HL-60 (cell line): ENCODE measurements at places on chromosomes 7 and 10.

DNA sequence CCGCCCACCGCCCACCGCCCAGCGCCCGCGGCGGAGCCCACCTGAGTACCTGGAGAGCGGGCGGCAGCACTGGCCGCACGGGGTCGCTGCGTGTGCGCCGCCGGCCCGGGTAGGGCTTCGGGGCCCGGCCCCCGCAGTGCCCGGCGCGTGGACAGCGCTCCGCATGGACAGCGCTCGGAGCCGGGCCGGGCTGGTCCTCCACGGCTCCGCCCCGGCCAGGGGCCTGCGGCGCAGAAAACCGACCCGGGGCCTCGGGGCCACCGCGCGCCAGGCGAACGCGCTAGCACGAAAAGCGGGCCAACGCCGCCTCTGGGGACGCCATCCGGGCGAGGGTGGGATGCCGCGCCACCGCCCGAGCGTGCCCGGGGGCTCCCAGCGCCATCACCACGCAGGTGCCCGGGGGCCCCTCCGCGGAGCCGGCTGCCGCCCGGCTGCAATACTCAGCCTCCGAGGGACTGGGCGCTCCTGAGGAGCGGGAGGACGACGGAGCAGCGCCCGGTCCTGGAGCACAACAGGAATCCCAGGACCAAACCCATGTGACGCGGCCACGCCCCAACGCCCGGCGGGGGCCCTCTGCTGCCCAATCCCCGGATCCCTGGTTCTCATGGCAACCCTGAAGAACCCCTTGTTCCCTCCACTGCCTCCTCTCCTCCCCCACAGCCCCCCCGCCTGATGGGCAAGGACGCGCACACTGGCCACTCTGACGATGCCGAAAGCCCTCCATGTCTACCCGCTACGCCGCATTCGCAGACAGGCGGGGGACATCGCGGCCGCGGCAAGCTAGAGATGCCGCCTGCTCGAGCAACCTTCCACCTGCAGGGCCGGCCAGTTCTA is at the start of gene GRB10:
TSS of gene GRB10 (minus strand) at position 522 of the 834 bp plus-strand sequence. CDS start 50,574 bp downstream, outside the sequence.
- no peak for DNase-seq

- no peak for DNase-seq
Observed at GRCh38 chr7:107659666-107660065, 962 bp upstream of the SLC26A4 start.

DNA sequence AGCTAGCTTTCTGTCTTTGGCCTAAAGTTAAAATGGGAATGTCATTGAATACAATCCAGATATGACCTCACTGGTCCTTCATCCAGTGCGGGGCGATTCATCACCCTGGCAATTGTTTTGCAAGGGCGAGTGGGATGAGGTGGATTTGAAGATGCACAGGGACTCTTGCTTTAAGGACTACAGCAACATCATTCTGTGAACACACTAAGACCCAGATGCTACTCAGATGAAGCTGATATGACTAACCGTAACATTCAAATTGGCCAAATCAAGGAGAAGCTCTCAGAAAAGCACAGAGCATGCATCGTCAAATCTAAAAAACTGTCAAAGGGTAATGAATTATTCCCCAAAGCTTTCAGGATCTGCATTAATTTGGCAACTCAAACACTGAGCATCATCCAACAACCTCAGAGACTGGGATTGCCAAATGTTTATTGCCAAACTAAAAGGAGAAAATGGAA is 12.8 kb downstream of the CPA1 start:
- DNase-seq: no peak

GRCh38 chr10:82409671-82410070 is 534.7 kb downstream of the NRG3 start:
- DNase-seq: no peak

DNA sequence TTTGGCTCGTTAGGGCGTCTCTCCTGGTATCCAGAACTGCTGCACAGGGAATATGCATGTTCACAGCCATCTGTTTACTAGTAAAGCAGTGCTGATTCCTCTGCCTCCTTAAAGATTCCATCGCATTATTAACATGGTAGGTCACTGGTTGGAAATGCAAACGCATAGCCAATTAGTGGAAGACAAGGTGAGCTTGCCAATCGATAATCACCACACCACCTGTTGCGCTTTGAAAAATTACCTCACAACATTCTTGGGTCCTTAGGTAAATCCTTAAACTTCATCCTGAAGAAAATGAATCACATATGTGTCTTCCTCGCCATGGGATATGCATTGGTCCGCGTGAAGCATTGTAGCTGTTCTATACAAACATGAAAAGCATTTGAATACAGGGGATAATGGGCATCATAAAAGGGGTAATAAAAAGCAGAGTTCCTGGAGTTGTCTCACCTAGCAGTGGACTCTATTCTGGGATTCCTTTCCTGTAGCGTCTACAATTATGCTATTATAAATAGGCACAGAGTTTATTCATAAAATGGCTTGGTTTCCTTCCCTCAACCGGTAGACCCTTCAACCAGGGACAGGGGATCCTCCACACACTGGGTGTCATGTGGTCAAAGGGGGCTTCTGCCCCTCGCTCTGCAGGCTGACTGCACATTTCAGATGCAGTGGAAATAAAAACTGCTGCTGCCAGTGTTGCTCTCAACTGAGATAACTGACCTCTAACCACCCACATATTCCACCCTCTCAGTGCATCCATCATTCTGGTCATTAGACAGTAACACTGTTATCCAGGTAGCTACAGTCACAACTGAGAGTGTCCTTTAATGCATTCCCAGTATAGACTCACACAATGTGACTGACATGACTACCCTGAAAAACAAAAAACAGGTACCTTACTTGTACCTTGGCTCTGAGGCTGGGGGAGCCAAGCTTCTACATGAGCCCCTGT is 389.2 kb upstream of the NFE2L3 start:
- no peak for DNase-seq
